ENCODE measurements at places on chromosomes 3 and 15. TPM values are rescaled to one million over a fixed set of nuclear protein-coding genes. Genes with fewer than 3 reads are reported as not detected.

PP2D1 gene
- not detected for total RNA-seq

GRCh38 chr3:193677734-193678133 lies 84.7 kb downstream of the OPA1 start:
- DNase-seq: no peak

- peak; percentile 73 for DNase-seq
Measured at GRCh38 chr15:51736751-51737521, 519 bp downstream of the LYSMD2 start.

GRCh38 chr15:69508659-69509058 lies 56.0 kb downstream of the RPLP1 start:
- DNase-seq: no peak

- no peak for DNase-seq
Measured at GRCh38 chr15:67100801-67101581, 35.6 kb downstream of the SMAD3 start.

SI gene
- total RNA-seq: not detected

- no peak for DNase-seq
Measured at GRCh38 chr3:169297214-169297613, 366.3 kb downstream of the MECOM start.

AGBL1 gene
- not detected for total RNA-seq

Data from H7 (cell line).